Foreskin fibroblast (primary cell): ENCODE measurements at places on chromosomes 6 and 20.

GRCh38 chr6:163151212-163151611 is 263.3 kb upstream of the QKI start:
- DNase-seq: no peak

GRCh38 chr6:25320459-25320858 is 41.3 kb downstream of the CARMIL1 start:
- no peak for DNase-seq

GRCh38 chr6:152461556-152461955 is 175.6 kb downstream of the SYNE1 start:
- peak; percentile 30 for DNase-seq

DNA sequence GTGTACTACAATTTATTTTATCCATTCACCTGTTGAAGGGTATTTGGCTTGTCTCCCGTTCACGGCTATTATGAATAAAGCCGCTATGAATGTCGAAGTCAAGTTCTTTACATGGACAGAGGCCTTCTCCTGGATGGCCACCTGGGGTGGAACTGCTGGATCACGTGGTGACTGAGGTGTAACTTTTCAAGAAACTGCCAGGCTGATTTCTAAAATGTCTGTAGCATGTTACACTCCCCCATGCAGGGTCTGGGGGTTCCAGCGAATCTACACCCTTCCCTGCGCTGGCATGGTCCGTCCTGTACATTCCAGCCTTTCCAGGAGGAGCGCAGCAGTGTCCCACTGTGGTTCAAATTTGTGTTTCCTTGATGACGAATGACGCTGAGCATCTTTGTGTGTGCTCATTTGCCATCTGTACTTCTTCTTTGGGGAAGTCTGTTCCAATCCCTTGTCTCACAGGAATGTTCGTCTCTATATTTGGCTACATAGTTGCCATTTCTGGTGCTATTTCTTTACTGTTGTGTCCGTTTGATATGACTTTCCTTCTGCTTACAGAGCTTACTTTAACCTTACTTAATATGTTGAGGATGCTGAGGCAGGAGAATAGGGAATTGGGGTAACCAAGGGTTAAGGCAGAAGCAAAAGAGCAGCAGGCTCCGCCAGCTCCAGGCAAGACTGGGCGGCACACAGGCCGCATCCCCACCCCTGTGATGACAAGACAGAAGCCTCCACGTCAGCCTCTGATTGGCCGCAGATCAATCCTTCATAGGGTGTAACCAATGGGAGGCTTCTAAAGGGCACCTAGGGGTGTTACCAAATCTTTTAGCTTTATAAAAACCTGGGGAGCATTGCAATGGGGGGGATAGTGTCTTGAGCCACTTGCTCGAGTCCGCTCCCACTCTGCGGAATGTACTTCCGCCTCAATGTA is 106.6 kb downstream of the TAF4 start:
- DNase-seq: no peak

DNA sequence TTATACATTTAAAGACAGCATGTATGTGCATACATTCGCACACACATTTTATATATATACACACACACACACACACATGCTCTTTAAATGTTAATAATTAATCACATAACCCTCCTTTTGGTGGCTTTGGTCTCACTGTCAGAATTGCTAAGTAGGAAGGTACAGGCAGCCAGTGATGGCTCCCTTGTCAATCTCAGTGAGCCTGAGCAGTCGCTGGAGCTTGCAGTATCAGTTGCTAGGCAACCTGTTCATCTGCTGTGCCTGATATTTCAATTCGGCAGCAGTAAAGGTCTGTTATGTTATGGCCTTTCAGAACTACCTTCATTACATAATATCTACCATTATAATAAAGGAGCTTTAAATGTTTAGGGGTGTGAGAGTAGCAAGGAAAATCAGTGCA is 374.3 kb downstream of the LMBRD1 start:
- DNase-seq: no peak

- DNase-seq: peak; percentile 96
Measured at GRCh38 chr20:53611449-53611894, 17.8 kb upstream of the ZNF217 start.

GRCh38 chr6:133131621-133132465 is 109.3 kb upstream of the EYA4 start:
- no peak for DNase-seq

DNA sequence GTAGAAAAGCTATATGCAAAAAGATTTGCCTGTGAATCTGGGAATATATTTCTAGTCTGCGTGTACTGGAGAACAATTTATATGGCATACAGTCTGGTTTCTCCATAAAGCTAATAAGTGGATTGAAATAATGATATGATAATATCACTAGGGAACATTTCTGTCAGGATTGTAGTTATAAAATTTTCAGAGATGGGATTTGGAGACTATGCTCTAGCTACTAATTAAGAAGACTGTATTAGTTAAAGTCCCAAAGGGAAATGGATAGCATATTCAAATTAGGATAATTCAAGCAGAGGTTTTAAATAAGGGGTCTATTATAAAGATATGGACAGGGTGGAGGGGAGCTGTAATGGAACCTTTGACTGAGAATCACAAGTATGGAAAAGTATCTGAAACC is 7.2 kb upstream of the STX11 start:
- no peak for DNase-seq

- DNase-seq: peak; percentile 88
Measured at GRCh38 chr6:82045965-82046756, 201.4 kb downstream of the IBTK start.

GRCh38 chr6:108845145-108845544 is 3.1 kb upstream of the ARMC2 start:
- no peak for DNase-seq

DNA sequence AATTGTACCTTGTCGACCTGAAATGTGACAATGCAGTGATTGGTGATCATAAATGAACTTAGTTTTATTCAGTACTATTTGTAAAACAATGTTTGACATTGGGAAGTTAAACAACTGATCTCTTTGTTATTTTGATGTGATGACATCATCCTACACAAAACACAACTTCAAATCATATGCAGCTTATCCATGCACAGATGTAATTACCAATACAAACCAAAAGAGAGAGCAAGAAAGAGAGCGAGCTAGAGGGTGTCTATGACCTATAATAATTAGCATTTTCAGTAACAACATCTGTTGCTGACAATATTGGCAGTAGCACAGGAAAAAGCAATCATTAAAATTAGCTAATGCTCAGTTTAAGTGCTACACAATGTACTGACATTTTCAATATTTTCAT is 320.9 kb downstream of the UTRN start:
- DNase-seq: no peak

GRCh38 chr6:84332139-84333034 is 104.9 kb upstream of the CEP162 start:
- no peak for DNase-seq

DNA sequence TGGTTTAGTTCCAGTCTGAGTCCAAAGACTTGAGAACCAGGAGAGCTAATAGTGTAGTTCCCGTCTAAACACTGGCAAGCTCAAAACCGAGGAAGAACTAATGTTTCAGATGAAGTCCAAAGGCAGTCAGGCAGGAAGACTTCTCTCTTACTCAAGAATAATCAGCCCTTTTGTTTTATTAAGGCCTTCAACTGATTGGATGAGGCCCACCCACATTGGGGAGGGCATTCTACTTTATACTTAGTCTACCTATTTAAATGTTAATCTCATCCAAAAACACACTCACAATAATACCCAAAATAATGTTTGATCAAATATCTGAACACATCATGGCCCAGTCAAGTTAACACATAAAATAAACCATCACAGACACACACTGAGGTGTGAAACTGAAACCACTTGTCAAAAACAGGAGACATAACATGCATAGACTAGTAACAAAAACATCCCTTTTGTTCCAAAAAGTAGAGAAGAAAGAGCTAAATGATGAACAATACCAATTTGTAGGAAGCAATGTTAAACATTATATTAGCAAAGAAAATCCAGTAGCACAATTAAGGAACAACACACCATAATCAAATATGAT is 50.2 kb upstream of the SENP6 start:
- DNase-seq: no peak

DNA sequence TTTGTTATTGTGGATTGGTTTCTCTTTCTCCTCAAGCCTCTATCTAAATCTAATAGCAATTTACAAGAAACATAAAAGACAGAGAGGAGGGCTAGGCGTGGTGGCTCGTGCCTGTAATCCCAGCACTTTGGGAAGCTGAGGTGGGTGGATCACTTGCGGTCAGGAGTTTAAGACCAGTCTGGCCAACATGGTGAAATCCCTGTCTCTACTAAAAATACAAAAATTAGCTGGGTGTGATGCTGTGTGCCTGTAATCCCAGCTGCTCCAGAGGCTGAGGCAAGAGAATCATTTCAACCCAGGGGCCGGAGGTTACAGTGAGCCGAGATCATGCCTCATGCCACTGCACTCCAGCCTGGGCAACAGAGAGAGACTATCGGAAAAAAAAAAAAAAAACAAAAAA is 46.6 kb downstream of the SLC2A12 start:
- peak; percentile 26 for DNase-seq

DNA sequence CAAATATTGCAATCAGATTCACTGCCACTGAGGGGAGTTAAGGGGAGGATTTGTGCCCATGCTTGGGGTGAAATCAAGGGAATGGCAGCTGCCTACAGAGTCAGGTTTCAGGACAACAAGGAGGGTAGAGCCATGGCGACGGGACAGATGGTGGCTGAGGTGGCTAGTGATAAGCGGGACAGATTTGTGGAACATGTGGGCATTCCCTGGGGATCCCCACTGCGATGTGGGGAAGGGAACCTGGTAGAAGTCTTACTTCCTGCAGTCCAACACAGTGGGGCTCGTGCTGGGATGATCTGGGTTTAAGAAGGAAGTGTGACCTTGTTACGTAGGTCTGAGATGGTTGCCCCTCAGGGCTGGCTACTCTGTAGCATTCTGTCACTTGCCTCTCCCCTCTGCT is 292.0 kb upstream of the JARID2 start:
- no peak for DNase-seq

DNA sequence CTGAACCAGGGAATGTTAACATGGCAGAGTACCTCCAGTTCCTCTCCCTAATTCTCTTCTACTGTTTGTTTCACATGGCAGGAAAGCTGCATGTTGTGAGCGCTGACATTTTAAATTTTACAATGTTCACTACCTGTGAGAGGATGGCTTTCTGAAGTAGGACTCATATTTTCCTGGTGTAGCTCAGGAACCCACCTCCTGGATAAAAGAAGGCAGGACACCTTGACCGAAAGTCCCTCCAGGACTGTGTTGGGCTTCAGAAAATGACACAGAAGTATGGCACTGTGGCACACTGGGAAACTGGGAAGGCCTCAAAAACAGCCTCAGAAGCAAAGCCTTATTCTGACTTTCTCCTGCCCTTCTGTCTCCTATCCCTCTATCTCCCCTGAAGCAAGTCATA is 33.3 kb downstream of the PTPRK start:
- DNase-seq: no peak

DNA sequence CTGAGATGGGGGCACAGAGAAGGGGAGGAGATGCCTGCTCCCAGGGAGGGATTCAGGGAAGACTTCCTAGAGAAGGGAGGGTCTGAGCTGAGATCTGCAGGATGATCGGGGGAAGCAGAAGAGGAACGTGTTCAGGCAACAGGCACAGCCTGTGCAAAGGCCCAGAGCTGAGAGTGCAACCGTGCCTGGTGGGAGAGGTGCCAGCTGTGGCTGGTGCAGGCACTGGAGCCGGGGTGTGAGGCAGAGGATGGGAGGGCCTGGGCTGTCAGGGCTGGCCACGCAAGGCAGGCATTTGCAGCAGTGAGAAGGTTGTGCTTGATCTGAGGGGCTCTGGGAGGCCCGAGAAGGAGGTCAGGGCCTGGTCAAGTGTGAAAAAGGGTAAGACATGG is 27.7 kb downstream of the PTGIS start:
- DNase-seq: no peak

DNA sequence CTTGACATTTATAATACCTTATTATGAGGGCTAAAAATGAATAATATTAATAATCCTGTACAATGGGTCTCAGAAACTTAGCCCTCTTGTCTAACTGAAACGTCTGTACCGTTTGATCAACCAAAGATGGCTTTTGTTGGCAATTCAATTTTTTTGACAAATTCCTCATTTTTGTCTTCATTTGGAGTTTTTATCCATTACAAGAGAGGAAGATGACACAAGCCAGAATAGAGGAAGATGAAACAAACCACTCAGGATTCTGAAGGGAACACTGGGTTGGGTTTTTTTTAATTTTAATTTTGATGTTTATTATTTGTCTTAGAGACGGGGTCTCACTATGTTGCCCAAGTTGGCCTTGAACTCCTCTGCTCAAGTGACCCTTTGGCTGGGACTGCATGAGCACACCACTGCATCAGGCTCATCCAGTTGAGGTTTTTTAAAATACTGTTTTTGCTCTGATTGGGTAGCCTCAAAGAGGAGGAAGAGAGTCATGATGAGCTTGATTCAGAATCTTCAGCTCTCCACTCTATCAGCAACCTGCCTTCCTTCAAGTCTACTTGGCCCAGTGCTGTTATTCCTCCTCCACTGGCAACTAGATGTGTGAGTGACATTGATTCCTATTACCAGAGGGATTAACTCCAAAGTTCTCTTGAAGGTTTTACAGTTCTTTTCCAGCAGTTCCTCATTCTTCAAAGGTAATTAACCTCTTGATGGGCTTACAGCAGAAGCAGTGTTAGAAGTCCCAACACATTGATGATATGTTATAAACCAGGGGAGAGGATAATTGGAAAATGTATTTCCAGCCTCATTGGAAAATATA is 71.3 kb downstream of the ATXN1 start:
- DNase-seq: no peak

DNA sequence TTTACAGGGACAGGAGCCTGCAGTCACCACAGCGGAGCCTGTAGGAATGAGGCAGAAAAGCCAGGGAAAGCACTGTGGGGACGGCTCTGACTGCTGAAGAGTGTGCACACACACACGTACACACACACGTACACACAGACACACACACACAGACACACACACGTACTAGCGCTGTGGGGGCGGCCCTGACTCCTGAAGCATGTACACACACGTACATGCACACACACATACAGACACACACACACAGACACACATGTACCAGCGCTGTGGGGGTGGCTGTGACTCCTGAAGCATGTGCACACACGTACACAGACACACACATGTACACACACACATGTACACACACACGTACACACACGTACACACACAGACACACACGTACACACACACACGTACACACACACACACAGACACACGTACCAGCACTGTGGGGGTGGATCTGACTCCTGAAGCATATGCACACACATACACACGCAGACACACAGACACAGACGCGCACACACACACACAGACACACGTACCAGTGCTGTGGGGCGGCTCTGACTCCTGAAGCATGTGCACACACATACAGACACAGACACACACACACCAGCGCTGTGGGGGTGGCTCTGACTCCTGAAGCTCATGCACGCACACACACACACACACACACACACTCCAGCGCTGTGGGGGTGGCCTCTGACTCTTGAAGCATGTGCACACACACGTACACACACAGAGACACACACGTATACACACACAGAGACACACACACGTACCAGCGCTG is 127.3 kb downstream of the DLL1 start:
- no peak for DNase-seq
